Suprapubic skin (tissue), 4 donors: ENCODE measurements at places on chromosomes 7 and 10. TPM values are rescaled to one million over a fixed set of nuclear protein-coding genes. Genes with fewer than 3 reads are reported as not detected.

Gene LYZL1
- total RNA-seq = not detected

Gene PRR15
- not detected for total RNA-seq

Gene MARVELD1
- 28.0 TPM for total RNA-seq

Gene STOX1
- 2.2 TPM for total RNA-seq

Gene LIPF
- not detected for total RNA-seq

Gene SPDYE9
- total RNA-seq = not detected

Gene BICC1
- total RNA-seq = 6.9 TPM

Gene KCNIP2
- total RNA-seq = 8.0 TPM

Gene ADIRF
- 131 TPM for total RNA-seq

Gene ZP3
- 7.9 TPM for total RNA-seq

Gene NYAP1
- total RNA-seq = 0.72 TPM

Gene RNF148
- not detected for total RNA-seq

Gene RPA3
- 17.9 TPM for total RNA-seq

Gene SHLD2
- total RNA-seq = 36.1 TPM

Gene JAZF1
- 7.7 TPM for total RNA-seq

Gene RBM28
- total RNA-seq = 34.9 TPM

Gene NKX2-3
- not detected for total RNA-seq

Gene PPP1R3A
- total RNA-seq = not detected

Gene ANKRD16
- 10.2 TPM for total RNA-seq

Gene PDLIM1
- total RNA-seq = 72.1 TPM

Gene MET
- 37.1 TPM for total RNA-seq

Gene LRRC4
- 0.21 TPM for total RNA-seq
